NCI-H1105 (cell line): ENCODE measurements at places on chromosomes 6 and 20.

- DNase-seq, result no peak
Observed at GRCh38 chr6:57434944-57435343, 117.5 kb downstream of the PRIM2 start.

DNA sequence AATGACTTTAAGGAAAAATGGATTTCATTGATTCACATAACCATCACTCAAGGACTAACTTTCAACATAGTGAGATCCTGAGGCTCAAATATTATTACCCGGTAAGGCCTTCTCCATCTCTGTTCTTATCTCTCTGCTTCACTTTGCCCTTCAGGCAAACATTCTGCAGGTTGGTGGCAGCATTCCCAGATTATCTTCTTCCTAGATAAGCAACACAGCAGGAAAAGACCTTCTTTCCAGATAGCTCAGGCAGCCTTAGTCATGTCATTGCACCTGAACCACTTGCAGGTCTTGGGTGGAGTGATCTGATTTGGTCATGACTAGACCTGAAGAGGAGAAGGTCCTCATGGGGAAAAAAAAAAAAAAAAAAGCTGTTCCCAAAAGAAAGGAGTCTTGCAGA lies 5.3 kb upstream of the HIVEP2 start:
- DNase-seq, result no peak

GRCh38 chr6:144893680-144894151 lies 608.6 kb downstream of the UTRN start:
- DNase-seq, result no peak

DNA sequence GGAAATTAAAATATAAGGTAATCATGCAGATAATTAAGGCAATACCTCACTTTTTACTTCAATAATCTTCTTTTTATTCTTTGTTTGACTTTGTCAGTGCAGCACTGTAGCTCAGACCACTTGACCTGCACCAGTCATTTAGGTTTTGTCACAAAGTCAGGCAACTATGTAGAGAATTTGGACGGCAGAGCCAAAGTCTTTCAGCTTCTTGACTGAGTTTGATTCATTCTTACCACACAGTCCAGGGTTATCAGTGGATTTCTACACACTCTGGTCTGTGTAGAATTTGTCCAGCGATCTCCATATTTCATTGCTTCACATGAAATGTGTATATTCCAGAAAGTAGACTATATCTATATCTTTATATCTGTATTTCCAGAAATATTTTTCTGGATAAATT lies 107.3 kb downstream of the TFAP2B start:
- no peak for DNase-seq

GRCh38 chr6:44528716-44529115 lies 141.2 kb downstream of the CDC5L start:
- DNase-seq, result no peak

DNA sequence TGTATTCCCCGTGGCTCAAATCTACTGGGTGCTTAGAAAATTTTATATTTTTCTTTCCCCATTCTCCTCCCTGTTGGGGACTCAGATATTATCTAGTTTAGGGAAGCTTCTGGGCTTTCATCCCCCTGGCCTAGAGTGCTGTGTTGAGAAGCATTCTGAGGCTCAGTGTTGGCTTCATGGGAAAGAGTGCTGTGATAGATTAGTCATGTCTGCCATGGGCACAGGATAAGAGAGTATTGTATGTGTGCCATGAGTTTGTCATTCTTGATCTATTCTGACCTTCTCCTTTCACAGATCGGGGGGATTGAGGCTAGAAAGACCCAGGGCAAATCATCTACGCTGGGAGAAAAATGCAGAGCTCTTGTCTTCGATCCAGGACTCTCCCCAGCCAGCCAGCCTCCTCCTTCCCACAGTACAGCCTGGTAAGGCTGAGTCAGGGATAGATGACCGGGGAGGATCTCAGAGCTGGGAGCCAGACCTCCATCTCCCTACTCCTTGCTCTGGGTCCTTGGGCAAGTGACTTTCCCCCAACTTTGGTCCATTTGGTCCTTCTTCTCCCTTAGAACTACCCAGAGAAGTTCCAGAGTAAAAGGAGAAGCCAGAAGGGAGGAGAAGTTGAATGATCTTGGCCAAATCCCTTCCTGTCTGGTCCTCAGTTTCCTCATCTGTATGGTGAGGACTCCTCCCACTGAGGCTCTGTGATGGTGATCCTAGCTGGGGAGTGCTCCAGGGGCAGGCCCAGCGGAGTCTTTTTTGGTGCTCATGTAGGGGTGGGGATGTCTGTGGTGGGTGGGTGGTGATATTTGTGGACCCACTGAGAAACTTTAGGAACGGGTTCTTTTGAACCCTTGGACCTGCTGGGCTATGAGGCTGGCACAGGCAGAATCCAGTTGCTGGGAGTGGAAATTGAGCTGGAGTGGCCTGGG lies 5.0 kb downstream of the SRC start:
- DNase-seq, result no peak

- DNase-seq, result no peak
Observed at GRCh38 chr20:11230999-11231398, 557.2 kb upstream of the JAG1 start.

- peak; percentile 27 for DNase-seq
Observed at GRCh38 chr6:91045161-91045560, 458.3 kb upstream of the MAP3K7 start.

- DNase-seq, result no peak
Observed at GRCh38 chr6:136365776-136366354, 76.2 kb upstream of the BCLAF1 start.

DNA sequence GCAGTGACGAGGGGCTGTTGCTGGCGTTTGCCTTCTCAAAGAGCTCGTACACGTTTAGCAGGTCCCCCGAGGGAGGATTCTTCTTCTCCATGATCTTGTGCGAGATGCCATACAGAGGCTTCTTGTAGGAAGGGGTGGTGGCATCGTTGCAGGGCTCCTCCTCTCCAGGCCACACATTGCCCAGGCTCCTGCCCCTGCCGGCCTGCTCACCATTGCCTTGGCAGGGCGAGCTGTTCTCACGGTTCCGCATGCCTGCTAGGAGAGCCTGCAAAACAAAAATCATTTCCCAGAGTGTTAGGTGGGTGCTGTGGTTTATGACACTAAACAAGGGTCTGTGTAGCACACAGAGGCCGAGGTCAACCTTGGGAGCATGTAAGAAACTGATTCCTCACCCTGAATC lies 42.7 kb downstream of the MTRES1 start:
- DNase-seq, result no peak

DNA sequence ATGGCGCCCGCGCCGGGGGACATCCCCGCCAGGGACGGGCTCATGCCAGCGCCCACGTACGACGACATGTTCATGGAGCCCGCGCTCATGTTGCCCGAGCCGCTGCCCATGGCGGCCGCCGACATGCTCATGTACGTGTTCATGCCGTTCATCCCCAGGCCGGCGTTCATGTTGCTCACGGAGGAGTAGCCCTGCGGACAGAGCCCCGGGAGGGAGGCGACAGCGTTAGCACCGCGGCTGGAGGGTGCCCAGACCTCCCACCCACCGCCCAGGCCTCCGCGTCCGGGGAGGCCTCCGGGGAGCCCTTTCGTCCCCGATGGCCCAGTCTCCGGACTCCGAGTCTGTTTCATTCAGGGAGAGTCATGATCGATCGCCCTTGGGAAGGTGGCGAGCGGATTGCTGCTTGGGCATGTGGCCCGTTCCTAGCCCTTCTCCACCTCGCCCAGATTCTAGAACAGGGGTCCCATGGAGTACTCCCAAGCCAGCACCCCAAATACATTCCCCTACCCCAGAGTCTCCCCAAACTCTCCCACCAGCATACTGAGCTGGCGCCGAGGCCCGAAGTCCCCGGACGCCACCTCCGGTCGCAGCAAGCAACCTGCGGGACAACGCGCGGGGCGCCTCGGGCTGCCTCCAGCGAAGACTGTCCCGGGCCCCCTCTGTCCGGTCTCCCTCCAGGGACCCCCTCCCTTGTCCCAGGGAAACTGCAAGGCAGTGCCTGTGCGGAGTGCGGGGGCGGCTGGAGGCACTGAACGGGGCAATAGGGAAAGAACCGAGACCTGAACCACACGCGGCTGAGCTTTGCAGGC lies 1.2 kb downstream of the FOXA2 start:
- peak; percentile 27 for DNase-seq

GRCh38 chr20:59042151-59042795 lies at the start of gene PRELID3B:
Gene PRELID3B, minus strand, starts transcription at chr20:59042786. Its CDS starts 56 bp downstream, at chr20:59042730.
- DNase-seq, result no peak

- no peak for DNase-seq
Observed at GRCh38 chr6:125955973-125956372, 597 bp upstream of the HINT3 start.

DNA sequence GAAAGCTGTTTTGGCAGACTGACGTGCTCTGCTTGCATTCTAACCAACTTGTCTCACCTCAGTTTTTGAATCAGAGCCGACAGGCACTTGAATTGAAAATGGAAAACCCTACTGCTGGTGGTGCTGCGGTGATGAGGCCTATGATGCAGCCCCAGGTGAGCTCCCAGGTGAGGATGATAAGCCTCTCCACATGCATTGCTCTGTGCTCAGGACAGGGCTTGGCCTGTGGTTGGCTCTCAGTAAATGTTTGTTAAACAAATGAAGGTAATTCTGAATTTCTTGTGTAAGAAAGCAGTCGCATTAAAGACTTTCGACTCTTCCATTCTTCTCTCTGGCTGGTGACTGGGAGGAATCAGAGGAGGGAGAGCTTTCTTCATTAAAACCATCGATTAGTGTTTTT lies 136.3 kb downstream of the SULF2 start:
- DNase-seq, result no peak

DNA sequence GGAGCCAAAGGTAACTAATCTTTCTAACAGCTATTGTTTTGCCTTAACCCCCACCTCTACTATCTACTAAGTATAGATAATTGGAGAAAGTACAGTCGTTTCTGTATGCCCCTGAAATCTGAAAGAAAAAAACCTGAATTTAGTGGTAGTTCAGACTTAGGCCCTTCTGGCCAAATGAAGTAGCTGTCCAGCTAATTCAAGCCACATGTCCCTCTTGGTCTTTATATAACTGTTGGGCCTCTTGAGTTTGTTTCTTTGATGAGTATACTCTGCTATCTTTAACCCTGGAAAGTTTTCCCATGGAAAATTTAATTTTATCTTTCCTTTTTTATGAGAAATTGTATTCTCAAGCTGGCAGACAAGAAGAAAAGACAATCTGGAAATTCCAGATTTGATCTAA lies 73.0 kb upstream of the FAM8A1 start:
- DNase-seq, result no peak

GRCh38 chr6:119077391-119077642 lies 1.1 kb downstream of the FAM184A start:
- no peak for DNase-seq

DNA sequence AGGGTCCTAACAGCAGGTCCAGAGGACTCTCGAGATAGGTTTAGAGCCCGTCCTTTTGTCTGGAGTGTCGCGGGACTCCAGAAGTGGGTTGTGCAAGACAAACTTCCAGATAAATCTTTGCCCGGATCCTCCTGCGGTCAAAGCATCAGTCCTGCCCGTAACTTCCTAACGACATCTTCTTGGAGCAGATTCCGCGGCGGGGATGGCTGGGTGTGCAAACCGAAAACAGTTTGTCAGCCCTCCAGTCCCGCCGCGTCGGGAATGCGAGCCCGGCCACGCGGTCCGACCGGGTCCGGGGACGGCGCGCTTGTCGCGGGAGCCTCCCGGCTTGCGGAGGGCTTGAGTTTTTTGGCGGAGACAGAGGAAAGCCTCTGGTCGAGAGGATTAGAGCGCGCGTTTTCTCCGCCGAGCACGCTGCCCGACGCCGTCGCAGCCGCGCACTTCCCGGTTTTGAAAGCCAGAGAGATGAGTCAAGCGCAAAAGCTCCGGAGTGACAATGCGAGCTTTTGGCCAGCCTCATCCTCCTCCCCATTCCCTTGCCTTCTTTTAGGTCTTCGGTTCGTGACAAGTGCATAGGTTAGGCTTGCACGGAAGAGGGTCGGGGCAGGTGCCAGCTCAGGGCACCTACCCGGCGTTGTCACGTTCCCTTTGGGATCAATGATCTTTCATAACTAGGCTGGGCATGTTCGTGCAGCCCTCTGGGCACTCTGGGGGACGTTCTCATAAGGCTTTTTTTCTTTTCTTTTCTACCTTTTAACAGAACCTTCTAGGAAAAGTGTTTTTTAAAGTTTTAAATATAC lies 91.3 kb upstream of the PRDM1 start:
- no peak for DNase-seq

GRCh38 chr6:157376706-157377230 lies 4.2 kb upstream of the ZDHHC14 start:
- no peak for DNase-seq

DNA sequence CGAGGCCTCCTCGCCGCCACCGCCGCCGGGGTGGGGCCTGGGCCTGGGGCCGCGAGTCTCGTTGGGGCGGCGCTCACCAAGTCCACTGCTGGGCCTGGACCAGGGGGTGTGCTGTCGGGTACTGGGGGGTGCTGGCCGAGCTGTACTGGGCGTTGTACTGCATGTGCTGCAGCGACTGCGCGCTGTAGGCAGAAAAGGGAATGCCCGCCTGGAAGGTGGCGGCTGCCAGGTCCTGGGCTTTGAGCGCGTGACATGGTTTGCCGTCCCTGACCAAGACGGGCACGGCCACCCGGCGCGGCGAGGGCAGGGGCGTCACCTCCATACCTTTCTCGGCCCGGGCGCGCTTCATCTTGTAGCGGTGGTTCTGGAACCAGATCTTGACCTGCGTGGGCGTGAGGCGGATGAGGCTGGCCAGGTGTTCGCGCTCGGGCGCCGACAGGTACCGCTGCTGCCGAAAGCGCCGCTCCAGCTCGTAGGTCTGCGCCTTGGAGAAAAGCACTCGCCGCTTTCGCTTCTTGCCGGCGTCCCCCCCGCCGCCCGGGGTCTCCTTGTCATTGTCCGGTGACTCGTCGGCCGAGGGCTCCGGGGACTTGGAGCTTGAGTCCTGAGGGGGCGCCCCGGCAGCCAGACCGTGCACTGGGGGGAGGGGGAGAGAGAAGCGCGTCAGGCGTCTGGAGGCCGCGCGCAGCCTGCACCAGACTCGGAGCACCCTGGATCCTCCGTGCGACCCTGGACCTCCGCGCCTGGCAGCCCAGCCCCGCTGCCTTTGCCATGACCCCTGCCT lies 1.8 kb downstream of the NKX2-2 start:
- DNase-seq, result no peak

- DNase-seq, result no peak
Observed at GRCh38 chr6:33095681-33096080, 19.9 kb downstream of the HLA-DPB1 start.
